Left lung (tissue), 14 donors: ENCODE measurements at places on chromosomes 2 and 18.

GRCh38 chr18:24266131-24266530, 127.3 kb downstream of the CABYR start:
- DNase-seq, result no peak

- DNase-seq, result no peak
These were observed 356.7 kb downstream of the STK39 start for GRCh38 chr2:167890739-167891138.

DNA sequence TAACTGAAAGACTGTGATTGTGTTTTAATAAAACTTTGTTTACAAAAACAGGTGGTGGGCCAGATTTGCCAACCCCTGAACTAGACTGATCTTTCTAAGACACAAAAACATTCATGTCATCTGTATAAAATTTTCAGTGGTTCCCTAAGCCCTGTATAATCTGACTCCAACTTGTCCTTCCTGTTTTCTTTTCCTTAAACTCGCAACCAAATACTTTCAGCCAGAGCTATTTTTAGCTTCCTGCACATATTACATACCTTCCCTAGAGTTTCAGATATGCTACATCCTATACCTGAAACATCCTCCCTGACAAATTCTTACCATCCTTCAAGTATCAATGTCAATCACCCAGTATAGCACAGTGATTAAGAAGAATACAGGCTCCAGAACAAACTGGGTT, 4.8 kb downstream of the GCFC2 start:
- DNase-seq, result no peak

GRCh38 chr18:47530695-47531094, 279.2 kb upstream of the SKOR2 start:
- no peak for DNase-seq

- no peak for DNase-seq
These were observed 98.5 kb downstream of the DSEL start for GRCh38 chr18:67417864-67418523.

DNA sequence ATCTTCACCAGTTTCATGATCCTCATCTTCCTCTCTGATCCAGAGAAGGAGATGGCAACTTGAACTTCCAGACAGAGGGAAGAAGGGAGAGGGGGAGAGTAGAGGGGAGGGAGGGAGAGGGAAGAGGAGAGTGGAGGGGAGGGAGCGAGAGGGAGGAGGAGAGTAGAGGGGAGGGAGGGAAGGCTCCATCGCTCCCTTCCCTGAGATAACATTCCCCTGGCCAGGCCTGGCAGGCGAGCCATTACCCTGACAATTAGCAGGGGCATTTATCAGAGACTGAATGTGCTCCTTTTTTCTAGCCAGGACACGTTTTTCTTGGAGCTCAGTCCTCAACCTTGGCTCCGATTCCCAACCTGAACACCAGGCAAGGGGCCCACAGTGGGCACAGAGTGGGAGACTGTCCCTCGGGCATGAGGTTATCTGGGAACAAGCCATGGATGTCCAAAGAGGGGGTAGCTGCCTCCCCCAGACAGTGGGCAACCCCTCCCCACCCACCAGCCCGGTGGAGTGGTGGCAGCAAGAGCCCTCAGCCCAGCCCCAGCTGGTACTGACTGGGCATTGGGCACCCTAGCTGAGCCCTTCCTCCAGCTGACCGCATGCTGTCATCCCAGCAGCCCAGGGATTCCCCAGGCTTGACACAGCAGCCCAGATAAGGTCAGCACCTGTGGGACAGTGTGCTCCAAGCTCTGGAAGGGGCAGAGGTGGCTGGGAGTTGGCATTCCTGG, 81.8 kb downstream of the TNS1 start:
- no peak for DNase-seq

DNA sequence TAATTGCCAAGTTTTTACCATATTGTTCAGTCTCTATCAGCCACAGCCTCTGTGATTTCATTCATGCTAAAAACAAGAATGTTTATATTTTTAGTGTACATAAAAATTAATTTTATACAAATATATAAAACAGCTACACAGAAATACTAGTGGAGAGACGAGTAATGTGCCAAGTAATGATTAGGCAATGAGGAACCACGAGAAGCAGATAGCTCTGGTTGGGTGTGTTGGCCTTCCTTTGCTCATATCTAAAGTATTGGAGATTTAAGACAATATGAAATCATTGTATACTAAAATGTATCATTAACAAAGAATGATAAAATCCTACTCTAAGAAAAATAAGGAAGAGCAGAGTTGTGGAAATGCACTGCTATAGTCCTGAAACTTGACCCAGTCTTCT, 326.7 kb downstream of the AGAP1 start:
- no peak for DNase-seq

DNA sequence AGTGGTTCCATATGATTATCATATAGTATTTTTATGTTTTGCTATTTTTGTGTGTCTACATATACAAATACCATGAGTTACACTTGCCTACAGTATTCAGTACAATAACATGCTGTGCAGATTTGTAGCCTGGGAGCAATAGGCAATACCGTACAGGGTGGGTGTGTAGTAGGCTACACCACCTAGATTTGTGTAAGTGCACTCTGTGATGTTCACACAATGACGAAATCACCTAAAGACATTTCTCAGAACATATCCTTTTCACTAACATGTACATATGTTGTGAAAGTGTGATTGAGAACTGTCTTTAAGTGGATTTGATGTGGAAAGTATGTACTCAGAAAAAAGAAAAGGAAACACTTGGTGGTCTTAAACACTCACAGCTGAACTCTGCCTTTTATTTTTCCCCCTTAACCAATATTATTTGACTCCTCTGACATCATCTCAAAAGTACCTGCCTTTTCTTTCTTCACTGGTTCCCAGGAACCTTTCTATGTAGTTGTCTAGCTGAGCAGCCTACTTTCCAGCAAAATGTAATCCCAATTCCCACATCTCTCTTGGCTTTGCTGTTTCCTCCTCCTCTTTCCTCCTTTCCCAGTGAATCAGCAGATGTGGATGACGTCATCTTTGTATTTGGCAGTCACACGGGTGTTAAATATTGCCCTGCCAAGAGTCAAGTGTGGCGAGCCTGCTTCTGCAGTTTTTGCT, 47.7 kb downstream of the OSBPL6 start:
- peak; percentile 36 for DNase-seq

DNA sequence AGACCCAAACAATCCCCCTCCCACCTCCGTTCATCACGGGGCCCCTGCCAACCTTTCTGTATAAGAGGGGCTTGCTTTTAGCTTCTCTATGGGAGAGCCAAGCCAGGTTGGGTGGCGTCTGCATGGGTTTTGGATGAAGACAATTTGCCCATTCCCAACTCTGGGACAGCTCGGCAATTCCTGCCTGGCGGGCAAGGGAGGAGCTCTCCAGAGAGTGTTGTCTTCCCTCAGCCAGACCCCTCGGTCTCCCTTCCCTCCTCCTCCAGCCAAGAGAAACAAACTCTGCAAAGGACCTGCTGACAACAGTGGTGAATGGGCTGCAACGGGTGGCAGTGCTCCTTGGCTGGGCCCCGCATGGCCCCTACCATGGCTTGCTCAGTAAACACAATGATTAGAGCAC, 267.2 kb upstream of the HDAC4 start:
- no peak for DNase-seq

GRCh38 chr2:172093416-172094293, 8.3 kb downstream of the DLX1 start:
- DNase-seq, result no peak

GRCh38 chr2:122519366-122519765, 763.9 kb downstream of the TSN start:
- DNase-seq, result no peak

GRCh38 chr2:219442256-219443015, 7.8 kb downstream of the SPEG start:
- DNase-seq, result no peak

- DNase-seq, result no peak
These were observed 67.5 kb downstream of the SPATS2L start for GRCh38 chr2:200373973-200374416.

DNA sequence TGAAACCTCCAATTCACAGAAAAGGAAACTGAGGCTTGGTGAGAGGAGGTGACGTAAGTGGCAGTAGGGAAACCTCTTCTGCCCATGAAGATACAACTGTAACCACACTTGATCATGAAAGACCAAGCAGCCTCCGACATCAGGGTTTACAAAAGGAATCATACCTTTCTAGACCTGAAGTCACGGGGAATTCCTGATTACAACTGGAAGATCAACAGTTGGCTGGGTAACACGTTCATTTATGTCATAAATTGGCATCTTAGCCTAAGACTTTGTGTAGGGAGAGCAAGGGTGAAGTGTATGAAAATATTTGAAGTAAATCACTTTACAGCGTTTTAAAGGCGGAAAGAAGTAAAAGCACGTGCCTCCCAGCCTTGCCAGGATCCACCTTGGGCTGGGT, 922 bp downstream of the HS1BP3 start:
- no peak for DNase-seq

DNA sequence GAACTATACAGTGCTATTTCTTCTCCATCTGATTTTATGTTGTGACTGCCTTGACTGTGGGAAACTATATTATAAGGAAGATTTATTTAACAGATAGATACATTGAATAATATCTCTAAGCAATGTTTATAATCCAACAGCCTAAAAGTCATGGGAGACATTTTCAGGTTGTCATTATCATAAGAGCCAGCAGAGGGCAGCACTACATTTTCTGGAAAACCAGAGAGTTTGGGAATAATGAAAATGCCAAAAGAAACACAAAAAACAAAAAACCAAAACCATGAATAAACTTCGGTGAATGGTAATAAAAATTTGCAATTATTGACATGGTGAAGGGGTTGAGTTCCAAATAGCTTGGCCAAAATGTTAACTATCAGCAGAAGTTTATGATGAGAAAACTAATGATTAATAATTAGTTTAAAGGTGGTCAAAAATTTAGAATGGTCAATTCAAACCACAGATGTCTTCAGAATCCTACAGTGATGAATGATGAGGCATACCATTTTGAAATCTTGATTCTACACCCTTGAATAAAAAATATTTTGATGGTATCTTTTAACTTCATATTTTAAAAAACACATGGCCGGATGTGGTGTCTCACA, 4.7 kb downstream of the EEF1B2 start:
- DNase-seq, result peak; percentile 53

- DNase-seq, result no peak
These were observed 1.2 kb downstream of the CNPPD1 start for GRCh38 chr2:219175486-219175885.

DNA sequence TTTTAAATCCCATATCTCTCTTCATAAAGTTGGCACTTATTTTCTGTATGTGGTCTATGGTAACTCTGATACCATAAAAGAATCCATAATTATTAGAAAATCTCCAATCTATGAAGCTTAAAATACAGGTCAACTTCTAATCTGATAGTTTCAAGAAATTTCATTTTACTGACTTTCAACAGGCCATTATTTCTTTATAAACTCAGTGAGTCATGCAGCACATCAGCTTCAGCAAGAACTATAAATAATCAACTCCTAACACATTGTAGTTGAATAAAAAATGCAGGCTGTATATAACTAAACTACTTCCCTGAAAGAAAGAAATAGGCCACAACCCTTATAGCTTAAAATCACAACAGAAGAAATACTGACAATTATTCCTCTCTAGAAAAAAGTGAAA, 204.3 kb upstream of the CCDC150 start:
- DNase-seq, result no peak

DNA sequence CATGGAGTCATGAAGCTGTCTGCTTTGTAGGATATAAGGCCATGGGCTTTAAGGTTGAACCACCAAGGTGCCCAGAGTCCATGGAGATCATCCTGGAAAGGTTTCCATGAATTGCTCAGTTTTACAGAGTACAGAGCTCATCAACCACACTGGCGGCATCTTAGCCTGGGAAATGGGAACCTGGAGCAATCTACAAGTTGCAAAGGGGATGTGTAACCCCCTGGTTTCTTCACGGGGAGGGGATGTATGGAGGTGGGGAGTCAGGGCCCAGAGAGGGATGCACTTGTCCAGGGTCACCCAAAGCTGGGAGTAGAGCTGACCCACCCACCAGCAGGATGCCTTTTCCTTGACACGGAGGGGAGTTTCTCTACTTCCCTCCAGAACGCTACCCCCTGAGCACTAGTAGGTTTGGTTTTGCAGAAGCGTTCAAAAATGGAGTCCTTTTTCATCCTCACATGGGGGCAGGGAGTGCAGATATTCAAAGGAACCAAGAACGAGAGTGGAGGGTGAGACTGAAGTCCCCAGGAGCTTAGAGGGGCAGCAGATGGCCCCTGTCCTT, 7.2 kb downstream of the TMEM37 start:
- DNase-seq, result no peak

DNA sequence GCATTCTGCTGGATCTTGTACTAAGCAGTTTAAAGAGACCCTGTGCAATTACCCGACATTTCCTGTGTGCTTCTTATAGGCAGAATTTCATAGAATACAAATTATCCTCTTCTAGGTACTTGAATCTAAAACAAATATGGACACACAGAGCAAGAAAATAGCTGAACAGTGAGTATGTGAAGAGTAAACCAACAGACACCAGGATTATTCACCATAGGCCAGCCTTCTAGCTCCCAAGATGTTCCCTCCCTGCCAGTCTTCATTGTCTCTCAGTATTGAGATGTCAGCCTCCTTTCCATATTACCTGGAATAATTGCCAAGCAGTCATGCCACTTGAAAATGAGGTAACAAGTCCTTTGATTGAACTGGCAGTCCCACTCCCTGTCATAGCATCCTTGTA, 187.1 kb downstream of the PTPRM start:
- DNase-seq, result no peak

GRCh38 chr2:133652398-133652797, 84.1 kb upstream of the NCKAP5 start:
- DNase-seq, result no peak

DNA sequence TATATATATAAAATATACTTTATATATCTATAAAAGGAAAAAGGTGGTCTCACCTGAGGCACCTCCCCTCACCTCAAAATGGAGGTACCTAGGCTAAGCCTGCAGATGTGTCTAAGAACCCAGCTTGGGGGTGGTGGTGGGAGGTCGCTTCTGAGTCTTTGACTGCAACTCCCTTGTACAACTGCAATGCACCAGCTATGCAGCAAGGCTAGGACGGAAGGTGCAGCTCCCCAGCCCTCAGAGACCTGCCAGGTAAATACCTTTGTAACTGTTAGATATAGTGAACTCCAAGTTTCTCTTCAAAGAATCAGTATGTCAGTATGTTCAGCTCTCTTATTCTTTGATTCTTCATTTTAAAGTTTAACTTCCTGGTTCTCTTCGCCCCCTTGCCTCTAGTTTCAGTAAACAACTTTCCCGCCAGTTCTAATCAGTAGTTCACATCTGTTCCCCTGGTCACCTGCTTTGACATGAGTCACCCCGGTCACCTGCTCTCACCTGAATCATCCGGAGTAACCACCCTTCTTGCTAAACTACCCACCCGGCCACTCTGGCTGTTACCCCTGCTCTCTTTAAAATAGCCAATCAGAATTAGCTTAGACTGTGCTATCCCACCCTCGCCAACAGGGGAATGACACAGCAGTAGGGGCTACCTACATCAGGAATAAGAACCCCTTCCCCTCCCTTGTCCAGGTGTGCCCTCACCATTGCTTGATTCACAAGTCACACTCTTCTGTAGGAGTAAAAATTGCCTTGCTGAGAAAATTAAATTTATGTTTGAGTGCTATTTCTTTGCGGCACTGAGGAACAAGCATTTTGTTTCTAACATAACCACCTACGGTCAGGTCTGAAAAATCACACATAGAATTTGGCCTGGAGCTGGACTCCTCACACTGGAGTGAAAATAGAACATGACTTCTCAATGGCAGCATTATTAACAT, 24.7 kb upstream of the IMPA2 start:
- no peak for DNase-seq
